Activated naive CD8-positive, alpha-beta T cell treated with anti-CD3 and anti-CD28 coated beads, Interleukin-2, amount 10 ng/mL, durations not matched to agents 7 days and 5 days (primary cell): ENCODE measurements at places on chromosomes 6 and 20. TPM values are rescaled to one million over a fixed set of nuclear protein-coding genes. Genes with fewer than 3 reads are reported as not detected.

The MBOAT1 gene
- 14.1 TPM for total RNA-seq

The LHFPL5 gene
- total RNA-seq: not detected

The CRISP1 gene
- total RNA-seq: not detected

The OOEP gene
- 1.1 TPM for total RNA-seq

The PDYN gene
- not detected for total RNA-seq
